ENCODE measurements at places on chromosomes 12 and 14.

DNA sequence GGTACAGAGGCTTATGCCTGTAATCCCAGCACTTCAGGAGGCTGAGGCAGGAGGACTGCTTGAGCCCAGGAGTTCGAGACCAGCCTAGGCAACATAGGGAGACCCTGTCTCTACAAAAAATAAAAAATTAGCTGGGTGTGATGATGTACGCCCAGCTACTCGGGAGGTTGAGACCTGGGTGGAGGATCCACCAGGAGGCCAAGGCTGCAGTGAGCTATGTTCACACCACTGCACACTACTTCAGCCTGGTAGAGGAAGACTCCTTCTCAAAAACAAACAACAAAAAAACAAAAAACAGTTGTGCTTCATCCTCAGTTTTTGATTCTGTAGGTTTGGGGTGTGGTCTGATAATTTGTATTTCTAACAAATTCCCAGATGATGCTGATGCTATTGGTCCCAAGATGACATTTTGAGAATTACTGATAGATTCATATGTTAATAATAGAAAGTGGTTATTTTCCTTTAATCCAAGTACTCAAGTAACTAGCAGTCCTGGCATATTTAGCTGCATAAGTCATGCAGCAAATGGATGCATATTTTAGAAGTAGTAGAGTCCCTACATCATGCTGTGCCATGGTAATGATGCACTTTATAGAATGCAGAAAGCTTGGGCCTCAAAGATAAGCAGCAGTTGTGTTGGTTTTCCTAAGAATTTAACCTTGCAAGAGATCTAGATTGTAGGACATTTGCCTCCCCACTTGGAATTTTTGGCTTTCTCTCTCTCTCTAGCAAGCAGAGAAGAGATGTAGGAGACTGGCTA lies 76.1 kb upstream of the PAWR start:
- DNase-seq = peak; percentile 52

DNA sequence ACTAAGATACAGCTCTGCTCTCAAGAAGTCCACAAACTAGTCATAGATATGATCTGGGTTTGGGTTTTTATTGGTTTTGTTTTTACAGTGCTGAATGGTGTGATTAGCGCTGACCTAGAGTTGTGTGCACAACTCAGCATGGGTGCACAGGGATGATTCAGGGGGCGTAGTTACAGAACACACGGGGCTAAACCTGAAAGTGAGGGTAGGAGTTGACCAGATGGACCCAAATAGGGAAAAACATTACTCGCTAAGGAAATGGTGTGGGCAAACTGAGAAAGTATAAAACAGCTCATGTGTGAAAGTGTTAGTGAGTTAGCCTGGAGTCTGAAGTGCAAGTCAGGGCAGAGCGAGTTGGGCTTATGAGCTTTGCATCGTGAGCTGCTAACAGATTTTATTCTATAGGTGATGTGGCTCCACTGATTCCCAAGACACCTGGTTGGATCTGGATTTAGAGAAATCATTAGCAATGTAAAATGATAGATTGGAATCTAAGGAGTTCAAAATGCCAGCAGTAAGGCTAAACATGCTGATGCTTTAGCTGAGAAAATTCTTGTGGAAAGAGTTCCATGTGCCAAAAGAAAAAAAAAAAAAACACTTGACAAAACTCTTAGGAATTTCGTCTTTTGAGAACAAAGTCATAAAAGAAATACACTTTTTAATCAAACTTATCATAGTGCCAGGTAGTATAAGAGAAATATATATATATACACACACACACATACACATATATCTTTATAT lies 134.9 kb downstream of the SLC5A8 start:
- DNase-seq = peak; percentile 4

- peak; percentile 75 for DNase-seq
Measured at GRCh38 chr14:90675399-90675798, 140.8 kb downstream of the TTC7B start.

- peak; percentile 85 for DNase-seq
Measured at GRCh38 chr12:95336387-95337067, 118.9 kb downstream of the VEZT start.

- no peak for DNase-seq
Measured at GRCh38 chr12:115455268-115455681, 771.3 kb upstream of the TBX3 start.

- no peak for DNase-seq
Measured at GRCh38 chr12:29067430-29067829, 81.6 kb upstream of the FAR2 start.

GRCh38 chr12:9900930-9901329 lies 19.6 kb downstream of the KLRF2 start:
- DNase-seq = no peak

GRCh38 chr14:75249958-75250336 lies 28.7 kb upstream of the FOS start:
- no peak for DNase-seq

GRCh38 chr14:22276913-22277816 lies 311.9 kb downstream of the DAD1 start:
- peak; percentile 35 for DNase-seq

- no peak for DNase-seq
Measured at GRCh38 chr14:70340002-70340401, 19.5 kb downstream of the COX16 start.

- peak; percentile 10 for DNase-seq
Measured at GRCh38 chr14:93525696-93526451, 95.1 kb downstream of the UNC79 start.

DNA sequence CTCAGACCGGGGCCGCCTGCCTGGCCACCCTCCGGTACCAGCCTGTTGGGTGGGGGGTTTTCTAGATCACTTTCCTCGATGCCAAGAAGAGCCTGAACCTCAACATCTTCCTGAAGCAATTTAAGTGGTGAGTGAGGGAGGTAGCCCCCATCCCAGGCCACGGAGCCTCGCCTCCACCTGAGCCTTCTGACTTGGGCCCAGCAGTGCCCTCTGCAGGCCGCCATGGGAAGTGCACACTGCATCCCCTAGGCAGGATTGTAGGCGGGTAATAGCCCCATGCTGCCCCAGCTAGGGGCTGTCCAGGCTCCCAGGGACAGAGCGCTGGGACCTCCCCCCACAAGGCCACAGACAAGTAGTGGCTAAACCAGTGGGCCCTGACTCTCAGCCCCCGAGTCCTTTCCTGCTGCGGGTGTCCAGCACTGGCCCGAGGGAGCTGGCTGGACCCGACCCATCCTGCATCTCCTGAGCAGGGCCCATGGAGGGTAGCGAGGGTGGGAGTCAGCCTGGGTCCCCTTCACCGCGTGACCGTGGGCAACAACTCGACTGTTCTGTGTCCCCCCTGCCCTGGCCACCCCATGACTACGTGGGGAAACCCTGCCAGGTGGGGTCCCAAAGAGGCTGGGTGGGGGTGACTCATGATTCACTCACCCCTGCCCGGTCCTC lies 15.3 kb upstream of the ADSS1 start:
- peak; percentile 39 for DNase-seq

DNA sequence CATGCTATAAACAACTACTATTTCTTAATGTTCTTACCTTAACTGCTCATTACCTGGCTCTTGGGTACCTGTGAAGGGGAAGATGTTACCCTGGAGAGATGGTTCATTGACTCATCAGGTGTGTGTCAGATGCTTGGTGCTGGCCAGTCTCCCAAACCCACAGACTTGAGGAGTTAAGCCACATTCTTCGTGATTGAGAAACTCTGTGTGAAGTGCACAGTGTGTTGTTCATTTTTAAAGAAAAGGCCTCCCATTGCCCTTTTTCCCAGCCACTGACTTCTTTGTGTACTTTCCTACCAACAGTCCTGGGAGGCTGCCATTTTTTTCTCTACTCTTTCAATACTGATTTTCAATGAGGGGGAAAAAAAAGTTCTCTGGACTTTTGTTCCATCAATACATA lies 3.2 kb downstream of the MGST1 start:
- DNase-seq = peak; percentile 97

DNA sequence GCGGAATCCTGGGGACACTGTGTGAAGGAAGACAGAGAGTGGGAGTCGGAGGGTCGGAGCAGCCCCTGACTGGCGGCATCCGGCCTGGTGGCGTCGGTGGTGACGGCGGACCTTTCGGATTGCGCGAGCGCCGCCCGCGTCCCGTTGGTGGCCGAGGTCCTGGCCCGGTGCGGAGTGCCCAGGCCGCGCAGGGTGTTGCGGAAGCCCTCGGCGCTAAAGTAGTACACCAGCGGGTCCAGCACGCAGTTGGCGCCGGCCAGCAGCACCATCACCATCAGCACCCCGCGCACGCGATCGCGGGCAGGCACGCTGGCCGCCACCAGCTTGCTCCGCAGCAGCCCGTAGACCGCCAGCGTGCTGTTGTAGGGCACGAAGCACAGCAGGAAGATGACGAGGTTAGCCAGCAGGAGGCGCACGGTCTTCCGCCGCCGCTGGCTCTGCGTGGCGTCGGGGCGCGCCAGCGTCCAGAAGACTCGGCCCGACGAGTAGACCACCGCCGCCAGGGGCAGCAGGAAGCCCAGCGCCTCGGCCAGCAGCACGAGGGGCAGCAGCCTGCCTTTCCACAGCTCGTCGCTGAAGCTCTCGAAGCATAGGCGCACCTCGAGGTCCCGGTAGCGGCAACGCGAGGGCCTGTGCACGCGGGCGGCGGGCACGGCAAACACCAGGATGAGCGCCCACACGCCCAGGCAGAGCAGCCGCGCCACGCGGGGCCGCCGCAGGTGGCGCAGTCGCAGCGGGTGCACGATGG lies 13.1 kb upstream of the CHD4 start:
- DNase-seq = no peak

DNA sequence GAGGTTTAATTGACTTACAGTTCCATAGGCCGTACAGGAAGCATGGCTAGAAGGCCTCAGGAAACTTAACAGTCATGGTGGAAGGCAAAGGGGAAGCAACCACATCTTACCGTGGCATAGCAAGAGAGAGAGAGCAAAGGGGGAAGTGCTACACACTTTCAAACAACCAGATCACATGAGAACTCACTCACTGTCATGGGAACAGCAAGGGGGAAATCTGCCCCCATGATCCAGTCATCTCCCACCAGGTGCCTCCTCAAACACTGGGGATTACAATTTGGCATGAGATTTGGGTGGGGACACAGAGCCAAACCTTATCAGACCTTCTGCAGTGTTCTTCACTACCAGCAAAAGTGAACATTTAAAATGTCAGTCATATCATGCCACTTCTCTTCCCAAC lies 58.9 kb downstream of the USP15 start:
- no peak for DNase-seq

- DNase-seq = no peak
Measured at GRCh38 chr14:79586989-79587598, 624.2 kb downstream of the DIO2 start.

DNA sequence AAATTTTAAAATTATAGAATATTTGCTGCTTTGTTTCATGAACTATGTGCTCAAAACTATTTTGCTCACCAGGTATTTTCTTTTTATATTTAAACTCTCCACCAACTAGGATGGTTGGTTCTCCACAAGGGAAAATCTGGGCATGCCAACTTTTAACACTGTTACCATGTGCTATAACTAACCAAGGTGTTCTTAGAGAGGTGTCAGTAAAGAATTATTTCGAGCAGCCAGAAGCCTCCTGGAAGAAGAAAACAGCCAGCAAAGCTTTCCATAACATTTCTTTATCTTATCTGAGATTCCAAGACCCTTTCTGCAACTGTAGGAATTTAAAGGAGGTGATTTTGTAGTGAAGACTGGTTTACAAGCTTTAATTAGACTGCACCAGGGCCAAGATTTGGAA lies 97.3 kb downstream of the PRICKLE1 start:
- no peak for DNase-seq

DNA sequence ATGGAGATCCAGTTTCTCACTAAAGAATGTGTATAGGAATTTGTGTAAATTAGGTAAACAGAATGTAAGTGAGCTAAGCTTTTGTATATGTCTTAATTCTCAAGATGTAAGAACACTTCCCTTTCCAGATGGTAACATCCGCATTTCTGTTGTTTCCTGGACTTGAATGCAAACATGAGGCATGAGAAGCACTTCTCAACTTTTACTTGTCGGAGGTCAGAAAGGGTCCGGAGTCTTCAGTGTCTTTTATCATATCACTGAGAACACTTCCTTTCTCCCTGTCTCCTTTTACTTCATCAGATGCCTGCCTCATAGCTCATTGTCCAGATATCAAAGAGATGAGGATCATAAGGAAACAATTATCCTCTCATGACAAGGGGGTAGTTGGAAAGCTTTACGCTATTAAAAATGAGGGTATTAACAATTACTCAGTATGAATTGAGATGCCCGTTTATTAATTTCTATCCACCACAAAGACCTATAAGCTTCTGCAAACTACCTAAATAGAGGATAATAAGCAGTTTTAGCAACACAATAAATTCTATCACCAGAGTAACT lies 214.1 kb upstream of the FLRT2 start:
- DNase-seq = no peak

DNA sequence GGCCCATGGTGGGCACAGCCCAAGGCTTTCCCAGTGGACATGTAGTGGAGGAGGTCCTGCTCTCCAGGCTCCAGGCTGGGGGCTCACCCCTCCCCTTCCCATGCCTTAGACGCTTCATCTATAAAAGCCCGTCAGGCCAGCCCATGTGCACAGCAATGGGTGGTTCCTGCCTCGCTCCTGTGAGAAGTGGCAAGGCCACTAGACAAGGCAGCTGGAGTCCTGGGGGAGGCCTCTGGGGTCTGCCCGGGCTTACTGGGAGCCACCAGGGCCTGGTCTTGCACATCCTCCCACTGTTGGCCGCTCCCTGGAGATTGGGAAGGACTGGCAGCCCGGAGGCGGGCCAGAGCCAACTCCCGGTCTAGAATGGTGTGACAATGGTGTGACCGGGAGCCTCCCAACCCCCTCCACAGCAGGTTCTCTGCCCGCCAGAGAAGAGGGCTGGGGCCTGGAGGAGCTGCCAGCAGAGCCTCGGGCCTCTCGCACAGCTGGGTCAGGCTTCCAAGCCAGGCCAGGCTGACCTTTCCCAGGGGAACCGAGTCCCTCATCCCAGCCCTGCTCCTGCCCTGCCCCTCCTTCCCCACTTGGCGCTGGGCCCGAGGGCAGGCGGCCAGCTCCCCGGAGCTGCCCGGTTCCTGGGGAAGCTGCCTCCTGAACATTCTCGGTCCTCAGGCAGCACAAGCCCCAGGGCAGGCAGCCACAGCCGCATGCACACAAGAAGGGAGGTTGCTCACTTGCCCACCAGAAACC lies 97.9 kb downstream of the RFLNA start:
- peak; percentile 58 for DNase-seq

- DNase-seq = no peak
Measured at GRCh38 chr14:69091695-69092094, 61.2 kb downstream of the DCAF5 start.

Data from IMR-90 (cell line).